Activated CD4-positive, alpha-beta T cell treated with anti-CD3 and anti-CD28 coated beads, Interleukin-2, amount 50 U/mL, for 48 hours (primary cell): ENCODE measurements at places on chromosomes 11 and 22.

- DNase-seq, result no peak
These were observed 155.2 kb downstream of the RBFOX2 start for GRCh38 chr22:35873426-35873825.

GRCh38 chr11:69892237-69892985 is 73.2 kb upstream of the FGF3 start:
- no peak for DNase-seq

GRCh38 chr11:2674658-2675131 is 25.1 kb downstream of the KCNQ1OT1 start:
- DNase-seq, result no peak

GRCh38 chr11:124872741-124873140 is 7.5 kb downstream of the ROBO3 start:
- no peak for DNase-seq

GRCh38 chr11:117587416-117587815 is 209.6 kb downstream of the DSCAML1 start:
- no peak for DNase-seq

- no peak for DNase-seq
These were observed 552.8 kb downstream of the MIAT start for GRCh38 chr22:27210111-27210730.

GRCh38 chr22:39655831-39656230 is 85.3 kb downstream of the CACNA1I start:
- no peak for DNase-seq

DNA sequence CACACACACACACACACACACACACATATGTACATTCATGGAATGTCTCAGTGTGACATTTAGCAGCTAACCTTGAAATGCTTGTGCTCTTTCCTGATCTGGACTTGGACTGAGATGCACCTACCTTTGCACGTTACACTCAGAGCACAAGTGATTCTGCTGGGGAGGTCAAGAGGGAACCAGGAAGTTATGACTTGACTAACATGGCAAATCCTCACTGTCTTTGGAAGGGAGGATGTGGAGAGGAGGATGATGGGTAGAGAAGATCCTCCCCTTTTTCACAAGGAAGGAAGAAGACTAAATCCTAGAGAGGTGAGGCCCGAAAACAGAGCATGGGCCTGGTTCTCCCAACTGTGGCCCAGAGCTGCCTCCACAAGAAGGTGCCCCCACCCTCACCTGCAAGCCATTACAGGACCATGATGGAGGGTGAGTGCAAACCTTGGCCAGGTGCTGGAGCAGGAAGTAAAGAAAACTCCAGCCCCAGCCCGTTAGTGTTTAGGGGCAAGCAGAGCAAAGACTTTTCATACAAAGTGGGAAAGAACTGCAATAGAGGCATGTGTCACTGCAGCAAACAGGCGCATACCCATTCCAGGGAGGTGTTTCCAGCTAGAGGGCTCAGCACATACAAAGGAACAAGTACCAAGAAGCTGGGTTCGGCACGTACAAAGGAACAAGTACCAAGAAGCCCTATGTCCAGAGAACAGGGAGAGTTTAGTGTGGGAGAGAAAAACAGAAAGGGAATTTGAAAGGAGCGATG is 26.4 kb downstream of the SCN4B start:
- DNase-seq, result no peak

DNA sequence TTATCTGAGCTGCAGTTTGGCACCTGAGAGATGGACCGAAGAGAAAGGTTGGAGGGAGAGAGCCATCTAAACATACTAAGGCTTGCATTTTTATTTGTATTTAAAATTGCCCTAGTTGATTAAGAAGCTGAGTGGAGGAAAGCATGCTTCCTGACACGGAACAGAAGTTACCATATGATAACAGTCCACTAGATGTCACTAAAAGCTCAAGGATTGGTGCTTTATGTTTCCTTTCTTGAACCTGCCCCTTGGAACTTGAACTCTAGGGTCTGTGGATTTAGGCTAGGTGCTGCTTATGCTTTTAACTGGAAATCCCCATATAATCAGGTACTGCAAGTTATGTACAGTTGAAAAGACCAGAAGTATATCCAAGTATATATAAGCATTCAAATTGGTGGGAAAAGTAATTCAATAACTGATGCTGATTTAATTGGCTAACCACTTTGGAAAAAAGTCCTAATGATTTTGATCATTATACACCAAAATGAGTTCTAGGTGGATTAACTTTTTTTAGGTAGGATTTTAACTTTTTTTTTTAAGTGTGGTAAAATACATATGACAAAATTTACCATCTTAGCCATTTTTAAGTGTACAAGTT is 9.5 kb downstream of the RBMXL2 start:
- no peak for DNase-seq

GRCh38 chr11:85123752-85124231 is 503.4 kb downstream of the DLG2 start:
- no peak for DNase-seq

DNA sequence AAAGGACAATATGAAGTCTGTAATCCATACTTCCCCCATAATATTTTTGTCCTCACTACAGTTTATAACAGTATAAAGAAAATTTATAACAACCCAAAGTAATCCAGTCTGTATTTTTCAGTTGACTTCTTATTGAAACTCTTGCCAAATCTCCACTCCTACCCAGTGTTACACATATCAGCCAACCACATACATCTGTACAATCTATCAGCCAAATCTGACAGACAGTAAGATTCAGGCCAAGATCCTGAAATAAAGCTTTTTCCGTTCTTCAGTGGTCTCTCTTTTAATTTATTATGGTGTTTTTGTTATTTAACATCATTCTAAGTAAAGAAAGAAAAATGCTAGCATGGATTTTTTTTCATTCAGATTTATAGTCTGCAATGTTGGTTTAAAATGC is 2370.9 kb upstream of the RAG2 start:
- no peak for DNase-seq

DNA sequence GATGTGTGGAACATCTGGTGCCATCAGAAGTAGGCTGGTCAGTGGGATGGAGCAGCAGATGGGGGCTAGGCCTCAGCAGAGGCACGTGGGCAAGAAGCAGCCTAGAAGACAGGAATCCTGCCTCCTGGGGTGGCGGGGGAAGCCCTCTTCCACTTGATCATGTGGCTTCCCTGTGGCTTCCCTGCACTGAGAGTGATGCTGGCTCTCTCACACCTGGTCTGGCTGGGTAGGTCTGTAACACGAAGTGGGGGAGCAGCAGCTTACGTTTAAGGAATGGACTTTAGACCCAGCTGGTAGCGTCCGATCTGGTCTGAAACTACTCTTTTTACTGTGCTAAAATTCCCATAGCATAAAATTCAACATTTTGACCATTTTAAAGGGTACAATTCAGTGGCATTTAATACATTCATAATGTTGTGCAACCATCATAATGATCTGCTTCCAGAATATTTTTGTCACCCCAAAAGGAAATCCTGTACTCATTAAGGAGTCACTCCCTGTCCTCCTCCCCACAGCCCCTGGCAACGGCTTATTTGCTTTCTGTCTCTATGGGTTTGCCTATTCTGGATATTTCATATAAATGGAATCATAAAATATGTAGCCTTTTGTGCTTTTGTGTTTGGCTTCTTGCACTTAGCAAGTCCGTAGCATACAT is 21.7 kb downstream of the PTPN5 start:
- DNase-seq, result no peak

DNA sequence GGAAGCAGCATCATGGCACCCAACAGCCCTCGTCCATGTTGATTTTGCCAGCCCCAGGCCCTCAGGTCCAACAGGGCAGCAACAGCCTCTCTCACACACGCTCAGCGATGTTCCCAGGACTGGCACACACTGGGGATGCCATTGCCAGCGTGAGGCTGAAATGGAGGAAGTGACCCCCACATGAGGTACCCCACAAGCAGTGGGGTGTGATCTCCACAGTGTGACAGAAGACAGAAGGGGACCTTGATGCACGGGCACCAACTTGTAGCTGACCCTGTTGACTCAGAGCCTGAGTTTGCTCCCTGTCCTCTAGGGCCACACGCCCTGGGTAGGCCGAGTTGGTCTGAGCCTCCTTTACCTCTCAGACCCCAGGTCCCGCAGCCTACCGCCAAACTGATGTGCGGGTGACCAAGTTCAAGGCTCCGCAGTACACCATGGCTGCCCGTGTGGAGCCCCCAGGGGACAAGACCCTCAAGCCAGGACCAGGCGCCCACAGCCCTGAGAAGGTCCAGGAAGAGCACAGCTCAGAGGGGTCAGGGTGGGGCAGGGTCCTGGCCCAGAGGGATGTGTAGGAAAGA is 6.2 kb downstream of the SCGB1C1 start:
- no peak for DNase-seq

DNA sequence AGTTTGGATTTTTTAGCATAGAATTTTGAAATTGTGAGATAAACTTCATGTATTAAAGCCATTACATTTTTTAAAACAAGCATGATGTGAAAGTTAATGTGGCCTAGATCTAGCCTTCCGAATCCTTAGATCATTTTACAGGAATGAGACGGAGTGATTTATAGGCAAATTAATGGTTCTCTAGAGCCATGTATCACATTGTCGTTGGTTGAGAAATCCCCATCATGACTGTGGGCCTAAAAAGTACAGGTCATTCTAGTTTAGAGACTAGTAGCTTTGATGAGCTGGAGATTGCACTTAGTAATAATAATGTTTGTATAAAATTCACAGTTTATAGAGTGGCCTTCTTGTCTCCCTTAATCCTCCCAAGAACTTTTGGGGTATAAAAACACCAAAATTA is 7.1 kb downstream of the EWSR1 start:
- DNase-seq, result no peak

- DNase-seq, result no peak
These were observed 83.4 kb upstream of the SHISAL1 start for GRCh38 chr22:44396021-44396726.

GRCh38 chr11:110092111-110092514 is 1.1 kb upstream of the ZC3H12C start:
- DNase-seq, result no peak

- no peak for DNase-seq
These were observed 30.5 kb upstream of the GNB1L start for GRCh38 chr22:19884954-19885751.

DNA sequence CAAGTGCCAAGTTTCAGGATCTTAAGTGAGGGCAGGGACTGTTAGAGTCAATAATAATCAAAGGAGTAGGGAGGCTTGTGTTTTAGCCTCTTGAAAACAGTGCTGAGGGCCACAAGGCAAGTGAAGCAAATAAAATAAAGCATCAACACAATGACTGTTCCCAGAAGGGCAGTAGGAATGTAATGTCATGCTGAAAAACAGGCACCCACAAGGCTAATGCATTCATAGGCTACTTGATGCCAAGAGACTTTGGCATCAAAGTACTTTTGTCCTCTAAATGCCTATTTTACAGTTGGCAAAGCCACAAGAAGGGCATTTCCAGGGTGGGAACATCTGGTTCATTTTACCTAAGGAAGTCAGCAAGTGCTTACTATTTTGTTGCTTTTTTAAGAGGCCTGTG is 22.9 kb downstream of the RAB39A start:
- DNase-seq, result no peak

DNA sequence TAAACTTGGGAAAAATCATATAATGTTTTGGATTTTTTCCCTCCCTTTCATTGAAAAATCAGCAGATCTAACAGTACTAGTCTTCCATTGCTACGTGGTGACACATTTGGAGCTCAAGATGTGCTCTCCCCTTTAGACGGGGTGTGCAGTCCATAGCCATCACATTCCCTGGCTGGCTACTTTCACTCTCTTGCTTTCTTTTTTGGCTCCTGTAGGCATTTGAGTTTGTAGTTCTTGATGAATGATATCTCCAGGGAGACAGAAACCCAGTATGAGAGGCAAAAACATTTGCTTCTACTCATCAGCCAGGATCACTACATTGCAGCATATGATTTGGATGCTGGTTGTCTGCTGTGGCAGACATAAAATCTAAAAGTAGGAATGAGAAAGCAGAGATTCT is 12.1 kb downstream of the CCDC81 start:
- no peak for DNase-seq

DNA sequence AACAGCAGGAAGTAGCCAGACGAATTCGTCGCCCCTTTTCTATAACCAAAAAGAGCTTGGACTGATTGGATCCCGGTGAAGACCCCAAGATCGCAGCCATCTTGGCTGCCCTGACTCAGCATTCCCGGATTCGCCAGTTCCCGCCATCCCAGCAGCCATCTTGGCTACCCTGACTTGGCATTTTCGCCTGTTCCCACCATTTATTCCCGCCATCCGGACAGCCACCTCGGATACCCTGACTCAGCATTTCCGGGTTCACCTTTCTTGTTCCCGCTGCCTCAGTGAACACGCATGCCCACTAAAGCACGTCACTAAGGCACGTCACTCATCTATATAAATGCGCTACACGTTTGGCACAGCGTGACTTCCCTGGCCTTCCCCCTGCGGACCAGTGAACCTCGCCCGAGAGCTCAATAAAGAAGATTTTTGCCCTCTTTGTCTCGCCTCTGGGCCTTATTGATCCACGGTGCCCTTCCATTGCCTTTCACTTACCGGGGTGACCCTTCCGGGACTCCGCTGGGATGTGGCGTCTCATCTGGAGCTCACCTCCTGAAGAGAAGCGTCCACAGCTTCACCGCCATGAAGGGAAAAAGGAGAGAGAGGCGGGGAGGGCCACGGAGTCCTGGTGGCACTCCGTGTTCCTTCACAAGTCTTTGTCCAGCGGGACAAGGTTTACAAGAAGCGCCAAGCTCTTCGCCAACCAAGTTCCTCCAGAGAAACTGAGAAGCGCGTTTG is 4.0 kb upstream of the OR56A3 start:
- DNase-seq, result no peak

- peak; percentile 52 for DNase-seq
These were observed 1.0 kb downstream of the CCDC85B start for GRCh38 chr11:65891219-65892136.

GRCh38 chr11:122737951-122738693 is 82.6 kb downstream of the UBASH3B start:
- no peak for DNase-seq

- no peak for DNase-seq
These were observed 80.8 kb upstream of the FSHB start for GRCh38 chr11:30149998-30150397.

- DNase-seq, result no peak
These were observed 27.8 kb upstream of the MYOD1 start for GRCh38 chr11:17691550-17691949.

GRCh38 chr11:74072721-74073120 is 63.8 kb upstream of the UCP3 start:
- no peak for DNase-seq

DNA sequence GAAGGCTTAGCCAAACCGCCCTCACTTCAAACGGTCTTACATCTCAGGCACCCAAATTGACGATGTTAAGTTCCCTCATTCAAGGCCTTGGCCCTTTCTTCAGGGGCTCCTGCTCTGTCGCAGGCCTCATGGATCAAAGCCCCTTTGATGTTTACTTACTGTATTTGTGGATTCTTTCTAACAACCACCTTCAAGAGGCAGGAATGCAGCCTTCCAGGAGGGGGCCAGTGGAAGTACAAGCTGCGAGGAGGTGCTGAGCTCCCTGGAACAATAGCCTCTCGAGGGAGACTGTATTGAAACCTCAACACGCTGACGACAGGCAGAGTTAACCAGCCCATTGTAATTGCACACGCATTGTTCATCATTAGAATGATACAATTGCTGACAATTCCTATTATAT is 209.1 kb downstream of the ST3GAL4 start:
- no peak for DNase-seq
